Urinary bladder (tissue), 4 donors: ENCODE measurements at places on chromosomes 1 and 21. TPM values are rescaled to one million over a fixed set of nuclear protein-coding genes. Genes with fewer than 3 reads are reported as not detected.

TNFSF4 gene
- total RNA-seq, result 2.6 TPM

CD1E gene
- total RNA-seq, result 0.69 TPM

KDM5B gene
- 189 TPM for total RNA-seq

ZNF691 gene
- 10.3 TPM for total RNA-seq

ATP5PF gene
- total RNA-seq, result 71.3 TPM

TRIM58 gene
- total RNA-seq, result 3.1 TPM

ZYG11B gene
- 70.2 TPM for total RNA-seq

B3GALT6 gene
- 8.8 TPM for total RNA-seq

KIF14 gene
- 8.5 TPM for total RNA-seq

VANGL1 gene
- total RNA-seq, result 15.3 TPM

CATSPERE gene
- 5.5 TPM for total RNA-seq

HMCN1 gene
- 36.9 TPM for total RNA-seq

ZNF672 gene
- total RNA-seq, result 12.9 TPM

KCNJ6 gene
- total RNA-seq, result 0.26 TPM

AJAP1 gene
- total RNA-seq, result 1.2 TPM

LDLRAP1 gene
- 10.6 TPM for total RNA-seq

CRP gene
- not detected for total RNA-seq
